ENCODE measurements at places on chromosomes 11 and 22. TPM values are rescaled to one million over a fixed set of nuclear protein-coding genes. Genes with fewer than 3 reads are reported as not detected.

- peak; percentile 64 for ATAC-seq
Observed at GRCh38 chr11:33742249-33742851, 6.1 kb upstream of the CD59 start.

Gene MUC2
- total RNA-seq, result 0.08 TPM

DNA sequence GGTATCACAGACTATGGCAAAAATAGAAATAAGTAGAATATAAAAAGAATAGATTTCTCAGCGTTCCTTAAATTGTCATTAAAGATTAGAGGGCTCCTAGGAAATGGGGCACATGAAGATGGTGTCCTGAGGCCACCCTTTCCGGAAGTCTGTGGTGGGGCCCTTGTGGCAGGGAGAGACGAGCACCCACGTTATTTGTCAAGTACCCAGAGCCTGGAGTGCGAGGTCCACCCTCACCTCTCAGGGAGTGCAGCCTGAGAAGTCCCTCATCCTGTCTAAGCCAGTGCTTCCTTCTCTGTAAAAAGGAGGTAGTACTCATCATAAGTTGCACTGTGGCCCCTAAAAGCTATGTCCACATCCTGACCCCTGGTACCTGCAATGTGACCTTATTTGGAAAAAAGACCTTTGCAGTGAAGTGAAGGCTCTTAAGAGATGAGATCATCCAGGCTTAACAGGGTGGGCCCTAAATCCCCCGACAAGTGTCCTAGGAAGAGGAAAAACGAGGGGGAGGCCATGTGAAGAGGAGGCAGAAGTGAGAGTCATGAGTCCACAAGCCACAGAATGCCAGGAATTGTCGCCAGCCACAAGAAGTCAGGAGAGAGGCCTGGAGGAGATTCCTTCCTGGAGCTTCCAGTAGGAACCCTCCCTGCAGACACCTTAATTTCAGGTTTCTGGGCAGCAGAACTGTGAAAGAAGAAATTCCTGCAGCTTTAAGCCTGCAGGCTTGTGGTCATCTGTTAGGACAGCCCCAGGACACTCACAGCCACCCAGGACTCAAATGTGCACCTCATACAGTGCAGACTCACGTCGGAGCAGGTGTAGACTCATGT, 76.8 kb upstream of the CCND1 start:
- no peak for ATAC-seq

DNA sequence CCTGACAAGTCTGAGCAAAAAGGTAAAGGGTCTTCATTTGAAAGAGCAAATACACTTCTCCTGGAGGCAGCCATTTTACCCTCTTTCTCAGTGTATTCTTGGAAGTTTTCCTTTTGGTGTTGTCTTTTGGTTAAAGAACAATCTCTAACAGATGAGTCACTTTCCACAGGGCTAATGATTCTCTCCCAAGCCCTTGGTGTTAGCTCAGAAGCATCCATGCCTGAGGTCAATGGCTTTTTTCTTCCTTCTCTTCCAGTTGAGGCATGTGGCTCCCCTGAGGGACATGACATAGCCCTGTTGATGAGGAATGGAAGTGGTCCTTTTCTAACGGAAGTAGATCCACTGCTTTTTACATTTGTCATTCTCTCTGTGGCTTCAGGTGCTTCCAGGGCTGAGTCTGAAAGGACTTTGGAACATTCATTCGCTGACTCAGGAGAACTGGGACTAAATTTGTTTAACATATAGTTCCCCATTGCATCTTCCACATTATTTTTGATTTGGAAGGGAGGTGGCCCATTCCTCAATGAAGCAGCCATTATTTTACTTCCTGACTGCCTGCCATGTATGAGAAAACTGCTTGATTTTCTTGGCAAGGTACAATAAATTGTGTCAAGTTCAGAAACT, 13.8 kb upstream of the POGLUT3 start:
- ATAC-seq, result peak; percentile 75

GRCh38 chr22:23380230-23380573, 199.9 kb downstream of the IGLL1 start:
- ATAC-seq, result peak; percentile 8

Gene LINC01488
- total RNA-seq, result not detected

Gene MS4A1
- total RNA-seq, result 2.9 TPM

- peak; percentile 54 for ATAC-seq
Observed at GRCh38 chr11:8693010-8693551, 10.5 kb downstream of the RPL27A start.

DNA sequence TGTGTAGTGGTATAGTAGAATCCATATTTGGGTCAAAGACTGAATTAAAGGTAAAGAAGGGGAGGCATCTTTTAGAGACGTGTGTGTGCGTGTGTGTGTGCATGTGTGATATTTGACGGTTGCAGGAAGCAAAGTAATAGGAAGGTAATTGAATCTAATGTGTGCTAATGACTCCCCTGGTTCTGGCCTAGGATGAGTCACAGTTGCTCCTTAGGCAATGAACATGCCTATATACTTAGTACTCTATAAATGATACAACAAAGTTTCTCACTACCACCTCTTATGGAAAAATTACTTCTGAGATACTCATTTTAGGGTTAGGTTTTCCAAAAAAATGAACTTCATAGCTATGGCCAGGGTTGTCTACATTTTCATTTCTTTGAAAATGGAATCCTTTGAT, 409.6 kb downstream of the GUCY1A2 start:
- ATAC-seq, result peak; percentile 90

DNA sequence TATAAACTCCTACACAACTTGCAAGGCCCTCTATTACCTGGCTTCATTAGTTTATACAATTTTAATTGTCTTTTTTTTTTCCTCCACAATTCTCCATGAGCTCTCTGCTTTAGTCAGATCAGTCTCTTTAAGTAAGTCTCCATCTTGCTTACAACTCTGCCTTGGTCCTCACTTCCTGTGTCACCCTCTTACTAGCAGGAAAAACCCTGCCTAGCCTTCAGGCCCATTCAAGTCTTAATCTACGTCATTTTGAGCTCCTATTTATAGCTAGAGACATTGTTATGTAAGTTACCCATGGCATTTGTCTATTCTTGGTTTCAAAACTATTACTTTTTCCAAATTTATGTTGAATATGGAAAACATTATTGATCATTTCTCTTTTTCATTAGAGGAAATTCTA, 177.4 kb downstream of the SBF2 start:
- peak; percentile 66 for ATAC-seq

Gene CABP4
- total RNA-seq, result 0.24 TPM

DNA sequence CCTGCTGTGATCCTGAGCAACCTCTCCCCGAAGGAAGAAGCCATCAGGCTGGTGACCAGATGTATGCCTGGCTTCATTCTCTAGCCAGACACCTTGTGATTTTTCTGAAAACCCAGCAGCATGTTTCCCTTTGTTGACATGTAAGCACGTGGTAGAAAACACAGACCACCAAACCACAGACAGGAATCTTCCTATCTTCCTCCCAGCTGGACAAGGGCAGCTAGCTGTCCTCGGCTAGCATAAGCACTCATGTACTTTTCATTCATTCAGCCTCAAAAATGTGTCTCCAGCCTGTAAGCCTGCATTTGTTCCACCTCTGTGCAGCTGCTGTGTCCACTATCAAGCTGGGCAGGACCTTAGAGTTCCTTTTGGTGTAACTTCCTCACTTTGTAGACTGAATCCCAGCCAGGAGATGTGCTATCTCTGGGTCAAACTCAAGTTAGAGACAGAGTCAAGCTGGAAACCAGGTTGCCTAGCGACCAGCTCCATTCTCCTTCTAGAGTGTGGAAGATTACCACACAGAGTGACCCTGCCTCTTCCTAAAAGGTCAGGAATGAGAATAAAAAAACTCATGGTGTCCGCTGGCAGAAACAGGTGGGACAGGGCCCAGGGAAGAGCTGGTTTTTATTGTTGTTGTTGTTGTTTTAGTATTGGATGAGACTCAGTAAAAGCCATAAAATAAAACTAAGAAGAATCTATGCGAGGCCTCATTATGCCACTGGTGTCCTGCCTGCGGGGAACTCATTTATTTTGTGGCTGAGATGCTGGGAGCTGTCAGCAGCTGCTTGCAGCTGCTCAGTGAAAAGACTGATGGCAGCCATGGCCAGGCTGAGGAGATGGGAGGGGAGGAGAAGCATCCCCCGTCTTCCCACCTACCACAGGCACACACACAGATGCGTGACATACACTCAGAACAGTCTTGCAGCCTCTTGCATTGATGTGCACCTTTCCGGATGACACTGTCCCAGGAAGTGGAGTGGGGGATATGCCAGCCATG, 7.4 kb upstream of the CLMP start:
- ATAC-seq, result no peak

GRCh38 chr11:7115780-7116179, 27.0 kb downstream of the RBMXL2 start:
- no peak for ATAC-seq

- ATAC-seq, result peak; percentile 99
Observed at GRCh38 chr11:73570415-73571114, 27.3 kb downstream of the FAM168A start.

Gene SLC25A45
- 3.4 TPM for total RNA-seq

DNA sequence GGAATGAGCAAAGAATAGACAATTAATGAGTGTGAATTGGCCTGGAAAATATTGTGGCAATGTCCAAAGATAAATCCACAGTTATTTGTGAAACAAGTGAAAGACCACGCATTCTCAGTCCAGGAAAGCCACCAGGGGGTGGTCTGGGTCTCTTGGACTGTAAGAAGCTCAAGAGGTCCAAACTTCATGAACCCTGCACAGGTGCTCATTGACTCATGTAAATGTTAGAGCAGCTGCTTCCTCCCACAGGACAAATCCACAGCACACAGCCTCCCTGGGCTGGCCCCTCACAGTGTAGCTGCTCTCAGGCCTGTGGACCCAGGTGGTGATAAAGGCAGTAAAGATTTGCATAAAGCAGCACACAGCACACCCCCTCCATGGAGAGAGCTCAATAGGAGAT, 114.0 kb downstream of the ZNF280B start:
- ATAC-seq, result peak; percentile 56

- ATAC-seq, result no peak
Observed at GRCh38 chr11:78954696-78955095, 380.0 kb upstream of the NARS2 start.

DNA sequence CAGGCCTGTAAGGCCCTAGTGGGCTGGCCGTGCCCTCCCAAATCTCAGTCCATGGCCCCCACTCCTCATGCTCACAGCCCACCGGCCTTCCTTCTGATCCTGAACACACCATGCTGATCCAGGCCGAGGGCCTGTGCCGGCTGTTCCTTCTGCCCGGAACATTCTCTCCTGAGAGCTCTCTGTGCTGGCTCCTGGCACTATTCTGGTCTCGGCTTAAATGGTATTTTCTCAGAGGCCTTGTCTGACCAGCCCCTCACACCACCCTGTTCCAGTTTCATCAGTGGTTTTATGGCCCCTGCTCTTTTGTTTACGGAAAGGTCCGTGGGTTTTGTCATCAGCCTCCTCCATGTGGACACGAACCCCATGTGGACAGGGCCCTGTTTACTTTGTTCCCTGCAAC, 22.0 kb downstream of the SPTBN2 start:
- ATAC-seq, result no peak

GRCh38 chr11:78801161-78801884, 226.7 kb upstream of the NARS2 start:
- peak; percentile 57 for ATAC-seq

Gene TCN1
- 45.8 TPM for total RNA-seq

Data from esophagus mucosa (tissue), 1 donor.